ENCODE measurements at places on chromosomes 7 and 10.

DNA sequence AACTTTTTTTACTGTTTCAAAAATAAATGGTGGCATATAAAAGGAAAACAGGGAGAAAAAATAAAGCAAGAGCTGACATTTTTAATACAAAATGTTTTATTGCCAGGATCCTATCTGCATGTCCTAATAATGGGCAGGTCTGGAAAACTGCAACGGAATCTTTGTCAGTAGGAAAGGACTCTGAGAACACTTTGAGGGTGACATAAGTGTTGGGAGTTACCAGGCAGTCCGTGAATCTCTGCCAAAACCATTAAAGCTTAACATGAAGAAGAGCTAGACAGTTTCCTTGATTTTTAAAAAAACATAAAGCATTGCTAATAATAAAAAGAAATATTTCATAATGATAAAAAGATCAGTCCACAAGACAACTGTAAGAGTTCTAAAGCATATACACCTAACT, 80.7 kb downstream of the AGMO start:
- DNase-seq, result no peak

GRCh38 chr10:72260239-72260975, 13.3 kb upstream of the DDIT4 start:
- DNase-seq, result peak; percentile 88

- DNase-seq, result no peak
Observed at GRCh38 chr7:66173856-66174255, 31.3 kb upstream of the TPST1 start.

DNA sequence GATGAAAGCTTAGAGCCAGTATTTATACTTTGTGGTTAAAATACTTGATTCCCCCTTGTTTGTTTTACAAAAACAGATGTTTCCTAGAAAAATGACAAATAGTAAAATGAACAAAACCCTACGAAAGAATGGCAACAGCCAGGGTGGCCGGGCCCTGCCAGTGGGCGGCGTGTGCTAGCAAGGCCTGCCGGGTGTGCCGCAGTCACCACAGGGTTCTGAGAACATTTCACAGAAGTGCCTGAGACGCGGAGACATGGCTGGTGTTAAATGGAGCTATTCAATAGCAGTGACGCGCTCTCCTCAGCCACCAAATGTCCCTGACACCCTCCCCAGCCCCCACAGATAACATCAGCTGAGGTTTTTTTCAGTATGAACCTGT, 14.5 kb downstream of the GPR146 start:
- no peak for DNase-seq

DNA sequence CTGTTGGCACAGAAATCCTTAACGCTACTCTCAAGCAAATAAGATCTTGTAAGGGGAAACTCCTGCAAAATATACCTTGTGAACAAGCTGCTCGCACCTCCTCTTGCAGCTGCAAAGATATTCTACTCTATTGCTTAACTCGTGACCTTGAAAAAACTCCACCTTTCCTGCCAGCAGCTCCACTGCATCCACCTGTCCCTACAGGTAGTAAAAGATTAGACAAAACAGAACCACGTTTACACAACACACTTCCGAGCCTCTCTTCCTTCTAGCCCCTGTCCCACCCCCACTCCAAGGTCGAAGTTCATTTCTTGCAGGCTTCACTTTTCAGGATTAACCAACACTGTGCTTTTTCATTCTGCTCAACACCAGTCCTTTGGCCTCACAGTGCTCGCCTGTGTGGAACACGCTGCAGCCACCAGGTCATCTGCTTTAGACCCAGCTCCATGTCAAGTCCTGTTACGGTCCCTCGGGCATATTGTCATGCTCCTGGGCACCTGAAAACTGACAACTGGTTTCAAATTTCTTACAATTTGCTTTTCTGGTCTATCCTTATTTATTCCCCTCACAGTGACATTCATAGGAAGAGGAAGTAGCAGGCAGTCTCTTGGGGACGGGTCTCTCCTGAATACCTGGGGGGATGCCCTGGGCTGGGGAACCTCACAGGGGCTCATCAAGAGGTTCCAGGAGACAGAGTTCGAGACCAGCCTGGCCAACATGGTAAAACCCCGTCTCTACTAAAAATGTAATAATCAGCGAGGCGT, 165.8 kb upstream of the KLF14 start:
- no peak for DNase-seq

GRCh38 chr10:77835669-77836086, 90.9 kb downstream of the DLG5 start:
- DNase-seq, result no peak

- DNase-seq, result no peak
Observed at GRCh38 chr7:133755901-133756300, 371.2 kb upstream of the LRGUK start.

DNA sequence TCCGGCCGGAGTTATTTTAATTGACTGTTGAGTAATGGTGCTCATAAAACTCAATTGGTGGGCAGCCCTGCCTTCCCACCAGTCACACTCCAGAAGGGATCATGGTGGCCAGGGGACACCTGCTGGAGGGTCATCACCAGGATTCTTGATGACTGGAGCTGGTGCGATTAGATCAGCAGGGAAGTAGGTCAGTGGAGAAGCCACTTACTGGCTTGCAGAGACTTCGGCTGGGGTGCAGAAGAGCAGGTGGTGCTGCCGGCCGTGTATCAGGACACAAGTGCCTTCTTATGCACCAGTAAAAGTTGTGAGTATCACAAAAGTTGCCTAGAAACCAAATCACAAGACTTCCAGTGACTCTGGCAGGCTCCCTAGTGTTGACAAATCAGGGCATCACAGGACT, 82.6 kb upstream of the CHCHD3 start:
- no peak for DNase-seq

GRCh38 chr7:118948508-118948907, 724.0 kb downstream of the ANKRD7 start:
- no peak for DNase-seq

- no peak for DNase-seq
Observed at GRCh38 chr10:103829278-103829677, 26.1 kb downstream of the SH3PXD2A start.

All from right atrium auricular region (tissue), 2 donors.